CD4-positive, alpha-beta T cell treated with Interleukin-12 subunit alpha and Interleukin-12 subunit beta, for 1 hour (primary cell): ENCODE measurements at places on chromosomes 1 and 21.

DNA sequence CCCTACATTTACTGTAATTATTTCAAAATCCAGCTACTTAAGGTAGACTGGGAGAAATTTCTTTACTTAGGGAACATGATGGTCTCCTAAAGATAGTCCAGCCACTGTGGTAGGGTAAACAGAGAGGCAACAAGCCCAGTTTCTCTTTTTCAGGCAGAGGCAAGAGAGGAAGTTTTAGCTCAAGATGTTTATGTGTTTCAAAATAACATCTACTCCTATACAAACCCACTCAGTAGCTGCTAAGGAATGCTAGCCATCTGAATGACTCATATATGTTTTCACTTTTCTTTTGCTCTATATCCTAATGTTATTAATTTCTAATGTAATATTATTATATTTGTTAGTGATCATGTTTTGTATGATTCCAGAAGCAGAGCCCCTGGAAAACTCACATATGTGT, 856.6 kb downstream of the PLA2G4A start:
- no peak for DNase-seq

- peak; percentile 78 for DNase-seq
Observed at GRCh38 chr1:147641695-147642592, 28.4 kb downstream of the ACP6 start.

GRCh38 chr1:243488459-243489157, 232.8 kb downstream of the SDCCAG8 start:
- DNase-seq: no peak

DNA sequence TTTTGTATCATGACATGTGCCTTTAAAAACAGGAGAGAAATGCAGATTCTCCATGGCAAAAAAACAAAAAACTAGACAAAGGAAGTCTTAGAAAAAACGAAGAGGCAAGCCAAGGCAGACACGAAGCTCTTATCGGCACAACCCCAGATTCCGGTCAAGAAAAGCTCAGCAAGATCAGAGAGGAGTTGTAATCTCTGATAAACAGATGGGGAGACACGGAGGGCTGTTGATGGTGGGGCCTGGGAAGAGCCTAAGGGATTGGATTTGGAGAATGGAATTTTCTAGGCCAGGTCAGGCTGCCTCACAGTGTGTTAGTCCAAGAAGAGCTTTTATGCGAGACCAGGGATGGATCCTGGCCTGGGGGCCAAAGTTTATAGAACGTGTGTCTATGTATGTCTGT, 96.2 kb upstream of the AKT3 start:
- no peak for DNase-seq

DNA sequence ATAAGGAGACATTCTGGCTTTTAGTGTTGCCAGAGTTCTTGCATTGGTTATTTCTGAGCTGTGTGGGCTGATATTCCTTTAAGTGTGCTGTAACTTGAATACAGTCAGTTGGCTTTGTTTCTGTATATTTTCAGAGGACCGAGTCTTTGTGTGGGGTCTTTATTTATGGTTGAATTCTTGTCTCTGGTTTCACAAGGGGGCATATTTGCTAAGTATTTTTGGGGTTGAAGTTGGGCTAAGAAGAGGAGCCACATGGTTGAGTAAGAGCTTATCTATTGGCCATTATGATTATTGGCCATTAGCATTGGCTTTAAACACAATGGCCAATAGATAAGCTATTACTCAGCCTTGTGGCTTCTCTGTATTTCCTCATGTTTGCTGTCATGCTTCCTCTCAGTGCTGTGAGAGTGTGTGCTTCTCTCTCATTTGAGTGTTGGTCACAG, 26.3 kb upstream of the PTGFR start:
- no peak for DNase-seq

DNA sequence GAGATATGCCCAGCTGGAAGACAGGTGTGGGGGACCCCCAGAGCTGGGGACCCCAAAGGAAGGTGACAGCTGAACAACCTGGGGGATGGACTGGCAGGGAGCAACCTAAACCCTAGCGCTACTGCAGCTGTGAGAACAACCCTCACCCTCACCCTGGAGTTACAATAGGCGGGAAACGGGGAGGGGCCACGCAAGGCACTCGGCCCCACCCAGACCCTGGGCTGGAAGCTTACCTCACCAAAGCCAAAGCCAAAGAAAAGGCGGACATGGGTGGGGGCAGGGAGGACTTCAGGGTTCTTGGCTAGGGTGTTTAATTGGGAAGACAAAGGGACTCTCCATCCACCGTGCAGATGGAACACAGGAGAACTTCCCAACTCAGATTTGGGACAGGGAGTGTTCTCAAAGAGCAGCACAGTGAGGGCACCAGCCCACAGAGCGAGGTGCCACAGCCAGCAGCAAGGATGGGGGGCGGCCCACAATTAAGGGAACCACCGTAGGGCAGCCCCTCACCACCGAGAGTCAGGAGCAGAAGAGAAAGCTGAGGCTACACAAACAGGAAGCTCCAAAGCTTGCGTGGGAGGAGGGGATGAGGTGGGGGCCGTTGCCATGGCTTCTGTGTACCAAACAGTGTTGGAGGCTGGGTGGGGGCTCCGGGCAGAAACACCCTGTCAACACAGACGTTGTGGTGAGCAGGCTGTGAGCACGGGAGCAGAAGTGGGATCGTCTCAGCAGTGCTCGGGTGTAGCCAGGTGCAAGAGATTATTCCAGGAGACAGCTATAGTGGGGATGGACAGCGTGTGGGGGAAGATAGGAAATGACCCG, 1.9 kb downstream of the TAGLN2 start:
- DNase-seq: peak; percentile 96

DNA sequence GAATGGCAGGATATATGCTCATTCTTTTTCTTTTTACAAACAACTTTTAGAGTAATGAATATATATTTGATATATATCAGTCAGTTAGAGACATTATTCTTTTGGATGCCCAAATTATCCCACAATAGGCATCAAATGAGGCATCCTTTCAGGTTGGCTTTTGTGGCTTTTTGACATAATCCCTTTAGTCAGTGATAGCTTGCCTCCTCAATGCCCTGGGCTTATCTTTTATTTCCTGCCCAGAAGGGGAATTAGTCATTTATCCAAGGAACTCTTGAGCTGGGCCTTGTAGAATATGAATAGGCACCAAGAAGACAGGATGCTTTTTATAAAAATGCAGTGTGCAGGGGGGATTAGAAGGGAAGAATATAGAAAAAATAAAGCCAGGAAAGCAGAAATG, 22.2 kb downstream of the EPHX4 start:
- no peak for DNase-seq

DNA sequence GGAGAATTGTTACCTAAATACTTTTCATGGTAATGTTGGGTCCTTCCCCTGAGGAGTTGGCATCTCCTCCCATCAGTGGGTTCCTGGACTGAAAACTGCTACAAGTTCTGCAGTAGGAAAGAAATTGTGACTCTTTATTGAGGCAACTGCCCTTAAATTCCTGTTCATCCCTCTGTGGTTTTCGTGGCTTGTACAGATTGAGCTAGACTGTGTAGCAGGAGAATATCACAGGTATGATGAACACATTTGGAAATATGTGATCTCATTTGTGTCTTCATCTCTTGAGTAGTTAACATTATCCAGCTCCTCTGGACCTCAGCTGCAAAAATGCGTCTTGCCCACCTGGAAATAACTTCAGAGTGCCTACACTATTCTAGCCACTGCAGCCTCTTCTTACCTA, 390.6 kb downstream of the PTPRC start:
- no peak for DNase-seq
